GM13976 (cell line): ENCODE measurements at places on chromosomes 7 and 10.

DNA sequence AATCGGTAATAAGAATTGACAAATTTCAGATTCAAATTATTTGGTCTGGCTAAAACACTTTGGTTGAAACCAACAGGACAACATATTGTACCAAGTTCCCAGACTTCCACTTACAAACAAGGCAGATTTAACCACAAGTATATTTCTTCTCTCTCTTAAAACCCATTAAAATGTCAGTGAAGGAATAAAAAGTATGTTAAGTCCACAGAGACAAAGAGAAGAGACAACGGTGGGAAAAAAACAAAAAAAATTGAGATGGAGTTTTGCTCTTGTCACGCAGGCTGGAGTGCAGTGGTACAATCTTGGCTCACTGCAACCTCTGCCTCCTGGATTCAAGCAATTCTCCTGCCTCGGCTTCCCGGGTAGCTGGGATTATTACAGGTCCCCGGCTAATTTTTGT is 16.3 kb downstream of the TM9SF3 start:
- DNase-seq = no peak

DNA sequence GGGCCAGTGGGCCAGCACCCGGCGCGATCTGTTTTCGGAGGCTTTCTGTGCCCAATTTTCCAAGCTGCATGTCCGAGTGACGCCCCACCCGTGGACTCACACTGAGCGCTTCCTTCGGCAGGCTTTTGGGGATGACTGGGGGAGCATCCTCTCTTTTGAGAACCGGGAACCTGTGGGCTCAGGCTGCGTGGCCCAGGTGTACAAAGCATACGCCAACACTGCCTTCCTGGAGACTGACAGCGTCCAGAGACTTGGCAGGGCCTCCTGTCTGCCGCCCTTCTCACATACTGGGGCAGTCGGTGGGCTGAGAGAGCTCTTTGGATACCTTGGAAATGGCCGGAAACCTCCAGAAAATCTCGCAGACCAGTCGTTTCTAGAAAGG is 1.0 kb downstream of the ADCK2 start:
- no peak for DNase-seq

DNA sequence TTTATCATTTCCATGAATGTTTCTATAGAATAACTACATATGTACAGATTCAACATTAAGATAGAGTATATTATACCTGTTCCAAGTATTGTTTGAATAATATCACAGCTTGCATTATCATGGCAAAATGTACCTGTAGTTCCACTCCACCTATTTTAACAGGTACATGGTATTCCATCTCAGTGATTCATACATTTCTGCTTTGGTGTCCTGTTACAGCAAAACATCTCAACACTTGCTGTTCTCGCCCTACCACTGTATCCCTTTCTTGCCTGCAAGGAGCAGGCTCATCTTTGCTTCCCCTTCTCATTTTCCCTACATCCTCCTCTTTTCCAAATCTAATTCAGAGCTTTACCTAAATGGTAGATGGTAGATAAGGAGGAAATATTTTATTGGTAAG is 27.1 kb upstream of the SGCE start:
- no peak for DNase-seq

GRCh38 chr10:30591249-30591670 is 38.3 kb downstream of the LYZL2 start:
- peak; percentile 37 for DNase-seq

GRCh38 chr7:71535616-71536015 is 403.7 kb downstream of the GALNT17 start:
- no peak for DNase-seq

- peak; percentile 90 for DNase-seq
These were observed 14.4 kb upstream of the SH2B2 start for GRCh38 chr7:102272075-102272916.

DNA sequence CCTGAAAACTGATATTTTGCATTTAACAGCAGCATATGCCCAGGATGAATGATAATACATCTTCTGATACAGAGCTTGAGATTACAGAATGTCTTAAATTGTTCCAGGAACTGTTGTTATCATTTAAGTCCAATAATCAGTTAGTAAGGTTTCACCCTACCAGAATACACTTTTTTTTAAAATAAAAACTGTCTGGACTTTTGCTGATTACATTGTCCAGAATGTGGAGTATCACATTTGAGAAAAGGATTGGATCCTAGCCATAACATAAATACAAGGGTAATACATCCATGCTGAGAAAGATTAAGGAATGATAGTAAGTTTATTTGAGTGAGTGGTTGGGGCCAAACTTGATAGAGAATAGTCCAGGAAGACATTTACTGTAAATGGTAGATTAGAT is 71.0 kb downstream of the SEPTIN7 start:
- DNase-seq = no peak

DNA sequence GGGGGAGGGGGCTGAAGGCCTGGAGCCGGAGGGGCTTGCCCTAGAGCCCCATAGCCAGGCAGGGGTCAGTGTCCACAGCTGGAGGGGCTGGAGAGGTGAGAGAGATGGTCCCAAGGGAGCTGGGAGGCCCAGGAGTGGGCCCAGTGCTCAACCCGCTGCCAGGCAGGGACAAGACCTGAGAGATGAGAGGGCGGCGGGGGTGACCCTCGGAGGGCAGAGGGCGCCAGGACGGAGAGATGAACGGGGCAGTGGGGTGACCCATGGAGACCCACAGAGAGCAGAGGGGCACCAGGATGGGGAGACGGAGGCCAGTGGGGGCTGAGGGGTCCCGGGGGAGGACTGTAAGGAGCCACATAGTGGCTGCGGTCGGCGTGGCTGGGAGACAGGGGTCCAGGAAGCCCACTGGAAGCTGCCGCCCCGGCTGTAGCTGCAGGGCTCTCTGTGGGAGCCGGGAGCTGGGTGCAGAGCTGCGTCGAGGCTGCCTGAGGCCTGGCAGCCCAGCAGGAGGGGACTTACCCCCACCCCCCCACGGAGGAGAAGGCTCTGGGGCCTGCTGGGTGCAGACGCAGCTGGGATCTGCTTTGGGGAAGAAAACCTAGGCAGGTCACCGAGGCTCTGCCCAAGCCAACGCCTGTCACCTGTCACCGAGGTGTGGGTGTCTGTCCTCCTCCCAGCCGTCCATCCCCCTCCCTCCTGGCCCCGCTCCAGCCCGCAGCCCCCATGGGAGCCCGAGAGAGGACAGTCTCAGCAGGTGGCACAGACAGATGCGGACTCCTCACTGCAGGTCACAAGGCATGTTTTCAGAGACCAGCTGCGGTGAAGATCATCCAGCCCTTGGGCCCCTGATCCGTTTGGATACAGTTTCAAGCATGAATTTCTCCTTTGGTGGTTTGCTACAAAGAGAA is 25.1 kb downstream of the PWWP2B start:
- DNase-seq = no peak

DNA sequence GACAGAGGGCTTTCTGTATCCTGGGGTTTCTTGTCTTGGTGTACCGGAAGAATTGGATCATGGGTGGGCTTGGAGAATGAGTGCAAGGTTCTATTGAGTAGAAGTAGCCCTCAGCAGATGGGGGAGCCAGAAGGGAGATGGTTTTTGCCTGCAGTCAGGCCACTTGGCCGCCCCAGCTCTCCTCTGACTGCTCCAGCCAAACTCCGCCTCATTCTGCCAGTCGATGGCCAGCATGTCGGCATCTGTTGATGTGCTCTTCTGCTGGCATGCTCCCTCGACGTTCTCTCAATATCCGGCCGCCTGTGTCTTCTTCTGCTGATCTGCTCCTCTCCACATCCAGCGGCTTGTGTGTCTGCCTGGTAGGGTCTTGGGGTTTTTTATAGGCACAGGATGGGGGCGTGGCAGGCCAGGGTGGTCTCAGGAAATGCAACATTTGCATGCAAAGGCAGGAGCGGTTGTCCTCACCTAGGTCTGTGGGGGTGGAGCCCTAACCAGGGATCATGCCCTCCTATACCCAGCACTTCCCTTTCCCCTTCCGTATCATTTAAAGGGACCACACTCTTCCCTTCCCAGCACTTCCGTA is 40.2 kb upstream of the TNS3 start:
- DNase-seq = no peak

- DNase-seq = no peak
These were observed 410.3 kb upstream of the SHH start for GRCh38 chr7:156222611-156223010.

DNA sequence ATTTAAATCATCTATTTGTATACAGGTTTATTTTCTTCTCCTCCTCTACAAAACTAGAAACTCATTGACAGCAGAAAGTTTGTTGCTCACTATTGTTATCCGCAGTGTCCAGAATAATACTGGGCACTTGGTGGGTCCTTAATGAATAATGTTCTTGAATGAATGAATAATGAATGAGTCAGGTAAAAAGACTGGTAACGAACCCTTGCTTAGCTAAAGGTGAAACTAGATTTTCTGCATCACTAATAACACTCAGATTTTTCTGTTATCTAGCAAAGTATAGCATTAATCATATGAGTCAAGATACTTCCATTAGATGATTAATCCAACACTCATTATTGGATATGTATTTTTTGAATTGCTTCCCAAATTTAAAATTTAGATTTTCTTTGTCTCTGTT is 953.2 kb downstream of the SORCS3 start:
- no peak for DNase-seq

DNA sequence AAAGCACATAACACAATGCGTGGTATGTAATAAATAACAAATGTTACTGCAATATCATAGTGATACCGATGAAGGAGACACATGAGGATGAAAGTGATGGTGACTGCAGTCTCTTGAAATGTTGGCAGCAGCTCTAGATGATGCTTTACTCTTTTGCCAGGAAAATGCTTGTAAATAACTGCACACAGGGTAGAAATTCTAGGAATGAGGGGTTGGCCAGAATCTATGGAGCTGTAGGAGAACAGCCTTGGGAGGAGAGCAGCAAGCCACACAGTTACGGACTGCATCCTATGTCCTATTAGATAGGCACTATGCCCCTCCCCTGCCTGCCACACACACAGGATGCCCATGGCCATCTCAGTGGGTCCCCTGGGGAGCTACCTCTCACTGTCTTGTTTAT is 97.6 kb upstream of the GSDME start:
- DNase-seq = no peak

- DNase-seq = no peak
These were observed 14.8 kb downstream of the ZNF316 start for GRCh38 chr7:6651851-6652445.

DNA sequence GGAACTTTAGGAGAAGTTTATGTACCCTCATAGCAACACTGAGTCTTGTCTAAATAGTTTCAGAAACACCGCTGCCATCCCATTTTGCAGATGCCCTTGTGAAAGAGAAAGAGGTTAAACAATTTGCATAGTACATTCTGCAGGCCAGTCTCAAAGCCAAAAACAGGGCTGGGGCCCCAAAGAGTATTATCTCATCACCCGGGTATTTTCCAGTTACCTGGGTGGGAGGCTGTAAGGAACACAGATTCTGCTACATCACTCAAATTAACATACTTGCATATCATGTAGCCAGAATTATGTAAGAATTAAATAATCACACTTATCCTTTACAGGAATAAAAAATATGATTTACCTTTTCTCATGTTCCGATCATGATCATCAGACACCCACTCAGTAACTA is 3.1 kb upstream of the FAM171A1 start:
- DNase-seq = peak; percentile 54

DNA sequence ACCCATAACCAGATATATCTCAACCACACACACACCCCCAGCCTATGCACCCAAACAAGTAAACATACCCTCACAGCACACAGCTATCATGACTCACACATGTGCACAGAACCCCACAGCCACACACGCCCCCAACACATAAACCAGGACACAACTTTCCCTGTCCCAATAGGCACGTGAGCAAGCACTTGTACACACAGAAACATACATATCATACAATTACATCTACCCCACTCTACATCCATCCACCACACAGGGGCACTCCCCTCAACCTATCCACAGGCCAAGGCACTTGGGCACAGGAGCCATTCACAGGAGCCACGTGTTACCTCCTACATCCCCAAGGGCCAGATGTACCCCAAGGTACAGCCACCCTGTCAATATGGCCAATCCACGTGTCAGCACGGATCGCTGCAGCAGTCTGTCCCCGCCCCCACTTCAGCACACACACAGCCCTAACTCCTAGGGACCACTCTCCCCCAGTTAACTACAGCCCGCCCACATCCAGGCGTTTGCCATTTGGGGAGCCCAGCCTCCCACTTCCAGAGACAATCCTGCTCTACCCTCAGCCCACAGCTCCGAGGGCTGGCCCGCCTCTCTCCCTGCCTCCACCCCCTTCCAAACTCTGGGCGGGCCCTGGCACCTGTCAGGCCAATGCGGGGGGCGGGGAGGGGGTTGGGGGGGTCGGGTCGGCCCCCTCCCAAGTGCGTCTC is 163.5 kb downstream of the SH3PXD2A start:
- peak; percentile 76 for DNase-seq

GRCh38 chr10:104589431-104589830 is 51.7 kb upstream of the SORCS3 start:
- no peak for DNase-seq

GRCh38 chr7:101684983-101685330 is 55.9 kb upstream of the MYL10 start:
- no peak for DNase-seq

DNA sequence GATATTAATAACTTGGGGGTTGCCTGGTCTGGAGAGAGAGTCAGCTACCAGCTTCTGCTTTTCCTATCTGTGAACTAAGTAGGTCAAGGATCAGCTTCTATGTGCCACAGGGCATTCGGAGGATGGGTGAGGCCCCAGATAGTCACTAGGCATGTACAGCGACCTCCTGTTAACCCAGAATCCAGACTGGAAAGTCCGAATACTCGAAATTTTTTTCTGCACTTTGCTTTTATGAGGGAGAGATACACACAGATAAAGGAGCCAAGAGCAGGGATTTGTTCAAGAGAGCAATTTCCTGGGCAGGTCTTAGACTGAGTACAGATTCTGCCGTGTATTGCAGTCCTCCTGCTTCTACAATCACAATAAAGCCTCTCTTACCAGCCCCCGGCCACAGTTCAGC is 54.2 kb downstream of the EMX2 start:
- DNase-seq = no peak

DNA sequence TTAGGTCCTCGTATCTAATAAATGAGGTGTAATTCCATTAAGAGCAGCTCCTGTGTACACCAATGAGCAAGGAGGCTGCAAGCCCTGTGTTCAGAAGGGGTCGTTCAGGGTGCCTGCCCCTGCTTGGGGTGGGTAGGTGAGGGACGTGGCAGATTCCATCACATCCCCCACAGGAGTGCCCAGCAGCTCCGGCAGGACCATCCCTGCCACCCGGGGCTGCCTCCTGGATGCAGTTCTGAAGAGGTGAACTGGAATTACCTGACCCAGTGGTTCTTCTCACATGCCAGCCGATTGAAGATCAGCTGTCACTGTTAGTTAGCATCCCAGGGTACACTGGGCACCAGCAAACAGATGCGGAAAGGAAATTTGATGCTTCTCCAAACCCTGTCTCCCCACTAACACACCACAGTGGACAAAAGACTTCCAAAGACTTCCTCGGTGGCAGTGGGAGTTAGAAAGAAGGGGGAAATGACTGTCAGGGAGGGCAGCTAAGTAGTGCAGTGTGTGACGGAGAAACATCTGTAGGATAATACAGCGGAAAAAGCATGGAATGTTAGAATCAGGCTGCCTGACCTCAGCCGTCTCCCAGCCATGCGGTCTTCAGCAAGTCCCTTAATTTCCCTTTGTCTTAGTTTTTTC is 313.6 kb upstream of the ZMIZ1 start:
- DNase-seq = no peak
